ENCODE measurements at places on chromosomes 2 and 18. TPM values are rescaled to one million over a fixed set of nuclear protein-coding genes. Genes with fewer than 3 reads are reported as not detected.

DNA sequence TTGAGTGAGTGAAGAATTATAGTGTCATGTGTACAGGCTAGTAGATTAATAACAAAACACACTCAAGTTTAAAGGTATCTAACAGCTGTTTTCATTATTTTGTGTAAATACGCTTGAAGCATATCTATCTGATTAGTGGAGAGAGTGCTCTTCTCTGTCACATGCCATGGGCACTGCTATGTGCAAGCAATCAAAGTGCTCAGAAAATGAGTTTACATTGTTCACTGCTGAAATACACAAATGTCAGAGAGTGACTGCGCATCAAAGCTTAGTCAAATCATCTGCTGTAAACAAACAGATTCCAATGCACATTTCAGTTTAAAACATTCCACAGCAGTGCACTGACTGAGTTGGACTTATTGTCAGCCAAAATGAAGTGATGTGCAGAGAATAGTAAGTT is 423.4 kb downstream of the ZEB2 start:
- no peak for DNase-seq

DNA sequence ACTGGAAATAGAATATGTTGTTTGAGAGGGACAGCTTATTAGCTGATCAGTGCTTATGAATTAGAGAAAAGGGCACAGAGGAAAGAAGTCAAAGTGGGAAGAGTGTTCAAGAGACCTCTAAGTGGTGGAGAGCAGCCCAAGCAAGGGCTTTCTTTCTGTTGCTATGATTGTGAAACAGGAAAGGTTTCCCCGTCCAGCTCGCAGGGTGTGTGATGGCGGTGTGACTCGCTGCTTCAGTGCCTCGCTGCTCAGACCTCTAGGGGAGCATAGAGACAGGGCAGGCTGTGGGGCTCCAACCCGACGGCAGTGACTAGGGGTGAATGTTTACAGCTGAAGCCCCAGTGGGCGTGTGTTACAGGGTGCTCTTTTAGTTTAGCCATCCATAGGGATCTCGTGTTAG is 166.5 kb upstream of the COPS8 start:
- DNase-seq: no peak

DNA sequence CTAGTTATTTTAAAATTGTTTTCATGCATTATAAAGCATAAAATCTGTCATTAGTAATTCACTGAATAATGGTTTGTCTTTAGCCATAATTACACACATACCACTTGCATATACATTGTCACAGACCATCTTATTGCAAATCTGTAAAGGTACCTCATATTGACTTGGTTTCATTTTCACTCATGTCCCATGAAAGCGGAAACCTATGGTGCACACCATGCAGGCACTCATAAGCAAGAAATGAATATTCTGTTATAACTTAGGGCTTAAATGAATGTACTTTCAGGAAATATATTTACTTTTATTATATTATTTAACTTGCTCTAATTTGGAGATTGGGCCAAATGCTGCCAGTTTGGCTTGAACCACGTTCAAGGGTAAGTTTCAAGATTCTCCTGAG is 29.2 kb upstream of the STK17B start:
- no peak for DNase-seq

DNA sequence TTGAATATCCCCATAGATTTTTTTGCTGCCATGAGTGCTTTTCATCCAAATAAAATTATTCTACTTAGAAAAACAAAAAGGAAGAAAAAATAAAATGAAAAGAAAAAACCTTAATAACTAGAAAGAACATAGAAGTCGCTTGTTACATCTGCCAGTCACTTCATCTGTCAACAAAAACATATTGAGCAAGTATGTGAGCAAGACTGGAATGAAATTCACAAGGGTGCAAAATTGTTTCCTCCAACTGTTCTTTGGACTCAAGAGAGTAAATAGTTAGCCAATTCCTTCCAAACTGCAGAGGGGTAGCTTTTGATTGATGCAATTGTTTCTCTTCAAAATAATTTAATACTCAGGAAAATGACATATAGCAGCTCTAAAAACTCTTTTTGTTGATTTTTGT is 336.3 kb upstream of the CDH7 start:
- no peak for DNase-seq

- no peak for DNase-seq
Observed at GRCh38 chr2:21404827-21405625, 281.3 kb downstream of the TDRD15 start.

DNA sequence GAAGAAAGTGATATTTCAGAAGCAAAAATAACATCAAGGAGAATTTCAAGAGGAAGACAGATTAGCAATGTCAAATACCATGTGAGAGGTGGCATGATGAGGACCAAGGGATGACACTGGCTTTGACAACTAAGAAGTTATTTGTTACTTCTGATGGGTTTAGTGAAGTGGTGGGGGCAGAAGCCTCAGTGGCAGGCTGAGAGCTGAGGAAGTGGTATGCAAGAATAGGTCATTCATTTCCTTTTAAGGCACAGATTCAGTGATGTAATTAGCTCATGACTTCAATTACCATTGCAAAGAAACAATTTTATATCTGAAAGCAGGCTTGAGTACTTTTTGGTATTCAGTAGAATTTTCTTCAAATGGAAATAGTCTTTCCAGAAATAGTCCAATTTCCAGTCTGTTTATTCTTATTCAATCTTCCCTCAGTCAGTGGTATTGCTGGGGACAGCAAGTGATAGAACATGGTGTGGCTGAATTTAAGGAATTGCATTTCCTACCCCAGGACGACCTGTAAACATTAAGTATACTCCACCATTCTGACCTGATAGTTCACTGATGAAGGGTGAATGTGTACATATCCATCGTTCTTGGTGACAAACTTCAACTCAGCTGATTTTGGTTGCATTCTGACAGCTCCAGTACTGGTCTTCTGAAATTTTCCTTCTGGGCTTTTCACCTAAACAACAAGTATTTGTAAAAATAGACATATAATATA is 28.2 kb downstream of the GEMIN6 start:
- DNase-seq: no peak

- no peak for DNase-seq
Observed at GRCh38 chr2:171728989-171729951, 42.0 kb downstream of the DYNC1I2 start.

DNA sequence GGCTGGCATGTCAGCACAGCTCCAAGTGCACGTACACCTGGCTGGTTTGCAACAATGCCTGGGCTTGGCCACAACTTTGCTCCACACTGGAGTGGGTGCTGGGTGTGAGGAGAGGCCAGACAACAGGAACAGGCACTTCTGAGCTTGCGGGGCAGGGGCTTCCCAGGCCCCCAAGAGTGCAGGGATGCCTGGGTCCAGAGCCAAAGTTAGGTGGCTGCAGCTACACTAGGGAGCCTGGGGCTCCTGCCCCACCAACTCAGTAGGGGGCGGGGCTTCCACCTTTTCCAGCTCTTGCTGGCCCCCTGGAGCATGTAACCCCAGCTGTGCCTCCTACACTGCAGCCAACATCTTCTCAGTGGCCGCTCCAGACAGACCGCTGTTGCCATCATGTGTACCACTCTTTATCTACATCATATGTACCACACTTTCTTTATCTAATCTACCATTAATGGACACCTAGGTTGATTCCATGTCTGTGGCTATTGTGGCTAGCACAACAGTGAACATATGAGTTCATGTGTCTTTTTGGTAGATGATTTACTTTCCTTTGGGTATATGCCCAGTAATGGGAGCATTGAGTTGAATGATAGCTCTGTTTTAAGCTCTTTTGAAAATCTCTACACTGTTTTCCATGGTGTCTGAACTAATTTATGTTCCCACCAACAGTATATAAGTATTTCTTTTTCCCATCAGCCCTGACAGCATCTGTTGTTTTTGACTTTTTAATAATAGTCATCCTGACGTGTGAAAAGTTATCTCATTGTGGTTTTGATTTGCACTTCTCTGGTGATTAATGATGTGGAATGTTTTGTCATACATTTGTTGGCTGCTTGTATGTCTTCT is 87.9 kb downstream of the ZNF804A start:
- DNase-seq: no peak

- no peak for DNase-seq
Observed at GRCh38 chr18:57648414-57648813, 26.8 kb upstream of the NARS1 start.

Gene FOXI3
- total RNA-seq: not detected

Gene IKZF2
- 37.4 TPM for total RNA-seq

Gene SKOR2
- not detected for total RNA-seq

Gene DNAJC27
- 19.5 TPM for total RNA-seq

Gene ALPI
- not detected for total RNA-seq

Gene PRSS56
- total RNA-seq: not detected

Gene INPP1
- 12.0 TPM for total RNA-seq

Gene FOXD4L1
- not detected for total RNA-seq

All from lower leg skin (tissue), 4 donors.